Epithelial cell of alveolus of lung (primary cell): ENCODE measurements at places on chromosomes 7 and 10. TPM values are rescaled to one million over a fixed set of nuclear protein-coding genes. Genes with fewer than 3 reads are reported as not detected.

Gene CARD11
- 0.16 and 6.9 TPM in 2 replicates for total RNA-seq

Gene ZC3HAV1L
- total RNA-seq = 9.4 and 41.2 TPM in 2 replicates

Gene LRRC18
- total RNA-seq = not detected in 2 replicates

Gene AQP1
- 0.78 and 1.4 TPM in 2 replicates for total RNA-seq

Gene GIMAP5
- total RNA-seq = 0.13 TPM in 1 of 2 replicates, not detected in the other

Gene LIPF
- total RNA-seq = not detected in 2 replicates

Gene SPAM1
- total RNA-seq = not detected in 2 replicates

Gene CALU
- total RNA-seq = 388 and 554 TPM in 2 replicates

Gene UFSP1
- total RNA-seq = 3.5 and 9.4 TPM in 2 replicates

Gene PPP1R17
- not detected in 2 replicates for total RNA-seq

Gene UBE2H
- 40.3 and 75.7 TPM in 2 replicates for total RNA-seq

Gene AKR1D1
- not detected in 2 replicates for total RNA-seq

Gene AKR1C4
- total RNA-seq = not detected in 2 replicates

Gene FGL2
- total RNA-seq = 0.26 and 1.9 TPM in 2 replicates

Gene DRGX
- not detected in 2 replicates for total RNA-seq

Gene STEAP1B
- 4.4 and 9.4 TPM in 2 replicates for total RNA-seq

Gene WIPF3
- not detected in 2 replicates for total RNA-seq

Gene KLF14
- total RNA-seq = 0.13 TPM in 1 of 2 replicates, not detected in the other

Gene AUTS2
- total RNA-seq = 5.4 and 9.1 TPM in 2 replicates

Gene LGI1
- total RNA-seq = not detected in 2 replicates

Gene GNAT3
- 0.16 TPM in 1 of 2 replicates, not detected in the other for total RNA-seq

Gene PIK3CG
- total RNA-seq = 0.13 TPM in 1 of 2 replicates, not detected in the other

Gene TWIST1
- total RNA-seq = 14.5 and 19.9 TPM in 2 replicates

Gene FRMD4A
- total RNA-seq = 21.5 and 86.5 TPM in 2 replicates

Gene EIF4EBP2
- total RNA-seq = 19.9 and 52.8 TPM in 2 replicates

Gene HOXA5
- 125 and 134 TPM in 2 replicates for total RNA-seq
